ENCODE measurements at places on chromosomes 3 and 15. TPM values are rescaled to one million over a fixed set of nuclear protein-coding genes. Genes with fewer than 3 reads are reported as not detected.

DNA sequence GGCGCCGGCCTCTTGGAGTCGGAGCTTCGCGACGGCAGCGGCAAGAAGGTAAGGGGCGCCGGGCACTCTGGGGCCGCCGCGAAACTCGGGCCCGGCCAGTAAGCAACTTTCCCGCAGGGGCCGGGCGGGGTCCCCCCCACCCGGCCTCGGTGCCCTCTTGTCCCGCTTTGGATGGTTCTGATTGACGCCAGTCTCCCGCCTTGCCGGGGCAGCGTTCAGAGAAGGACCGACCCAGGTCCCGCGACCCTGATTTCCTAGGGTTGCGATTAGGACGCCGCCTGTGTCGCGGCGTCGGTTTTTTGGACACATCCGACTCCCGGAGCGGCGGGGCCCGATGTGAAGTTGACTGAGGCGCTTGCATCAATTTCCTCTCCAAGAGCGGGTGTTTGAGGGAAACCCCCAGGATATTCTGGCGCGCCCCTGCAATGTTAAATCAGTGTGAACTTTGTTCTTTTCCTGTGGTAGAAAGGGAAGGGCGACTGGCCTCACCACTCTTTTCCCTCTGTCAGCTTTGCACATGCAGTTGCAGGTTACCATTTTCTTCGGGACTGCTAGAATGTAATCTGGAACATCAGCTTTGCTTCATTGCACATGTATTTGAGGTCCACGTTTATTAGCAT is 755 bp downstream of the PDE8A start:
- no peak for DNase-seq

- no peak for DNase-seq
Observed at GRCh38 chr3:129034642-129035041, 25.9 kb upstream of the GP9 start.

DNA sequence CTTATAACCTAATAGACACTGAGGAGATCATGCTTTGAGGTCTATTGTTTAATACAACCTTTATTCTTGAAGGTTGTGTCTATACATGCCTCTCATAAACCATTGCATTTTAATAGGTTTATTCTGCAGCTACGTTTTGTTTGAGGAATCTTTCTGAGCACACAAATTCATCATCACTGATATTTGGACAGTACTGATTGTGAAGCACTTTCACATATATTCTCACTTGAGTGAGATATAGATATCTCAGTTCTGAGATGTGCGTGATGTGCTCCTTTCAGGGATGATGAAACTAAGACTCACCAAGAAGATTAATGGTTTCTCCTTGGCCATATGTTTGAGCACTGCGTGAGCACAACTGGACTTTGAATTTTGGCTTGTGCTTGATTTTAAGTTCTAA is 374.4 kb downstream of the LPP start:
- no peak for DNase-seq

DNA sequence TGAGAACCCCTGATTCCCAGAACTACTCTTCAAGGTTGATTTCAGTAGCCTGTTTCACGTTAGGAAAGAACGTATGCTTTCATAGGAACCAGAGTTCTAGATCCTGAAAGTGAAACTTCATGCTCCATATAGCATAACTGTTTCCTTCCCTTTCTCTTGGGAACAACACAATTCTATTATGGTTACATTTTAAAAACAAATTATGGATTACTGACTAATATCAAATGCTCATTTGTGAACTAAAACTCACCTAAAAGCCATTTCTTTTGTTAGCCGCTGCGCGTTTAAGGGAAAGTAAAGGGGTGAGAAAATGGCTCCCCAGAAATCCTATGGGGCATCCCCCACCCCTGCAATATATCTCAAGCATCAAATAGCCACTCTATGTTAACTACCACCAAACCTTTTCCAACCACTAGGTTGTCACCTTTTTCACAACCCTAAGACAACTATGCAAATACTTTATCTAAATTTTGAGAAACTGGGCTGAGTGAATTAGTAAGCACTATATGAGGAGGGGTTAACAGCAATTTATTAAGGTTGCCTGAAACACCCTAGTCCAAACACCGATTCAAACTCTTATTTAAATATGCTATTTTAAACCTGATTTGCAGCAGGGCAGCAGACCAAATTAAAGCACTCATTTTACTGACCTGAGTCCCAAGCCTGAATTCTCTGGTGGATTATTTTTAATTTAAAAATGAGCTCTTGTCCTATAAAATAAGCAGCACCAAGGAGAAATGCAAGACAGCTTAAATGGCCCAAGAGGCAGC is 2.4 kb downstream of the SIAH2 start:
- no peak for DNase-seq

GRCh38 chr15:66629817-66630576 is 64.2 kb upstream of the LCTL start:
- no peak for DNase-seq

DNA sequence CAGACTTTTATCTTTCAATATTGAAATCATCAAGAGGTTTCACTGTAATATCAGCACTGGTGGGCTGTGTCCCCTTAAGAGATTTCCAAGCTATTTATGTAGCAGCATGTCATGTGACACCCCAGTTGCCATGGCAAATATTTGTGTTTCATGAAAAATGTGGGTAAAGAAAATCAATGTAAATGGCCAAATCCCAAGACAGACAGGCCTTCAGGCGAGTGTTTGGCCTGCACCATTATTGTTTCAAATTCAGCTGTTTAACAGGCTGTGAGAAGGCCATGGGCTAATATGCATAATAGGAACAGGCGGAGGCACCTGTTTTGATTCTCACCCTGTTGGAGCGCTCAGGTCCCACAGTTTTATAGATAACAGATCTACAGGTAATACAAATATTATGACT is 104.2 kb downstream of the IQCH start:
- DNase-seq: no peak

DNA sequence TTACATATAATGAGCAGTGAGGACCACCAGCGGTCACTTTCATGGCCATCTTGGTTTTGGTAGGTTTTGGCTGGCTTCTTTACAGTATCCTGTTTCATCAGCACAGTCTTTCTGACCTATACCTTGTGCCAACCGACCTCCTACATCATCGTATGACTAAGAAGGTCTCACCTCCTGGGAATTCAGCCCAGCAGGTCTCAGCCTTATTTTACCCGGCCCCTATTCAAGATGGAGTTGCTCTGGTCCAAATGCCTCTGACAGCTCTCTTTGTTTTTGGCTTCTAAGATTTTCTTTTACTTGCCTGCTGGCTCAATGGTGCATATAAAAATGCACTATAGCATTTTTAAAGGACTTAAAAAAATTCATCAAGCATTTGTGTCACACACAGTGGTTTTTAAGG is 3.2 kb upstream of the MME start:
- no peak for DNase-seq

DNA sequence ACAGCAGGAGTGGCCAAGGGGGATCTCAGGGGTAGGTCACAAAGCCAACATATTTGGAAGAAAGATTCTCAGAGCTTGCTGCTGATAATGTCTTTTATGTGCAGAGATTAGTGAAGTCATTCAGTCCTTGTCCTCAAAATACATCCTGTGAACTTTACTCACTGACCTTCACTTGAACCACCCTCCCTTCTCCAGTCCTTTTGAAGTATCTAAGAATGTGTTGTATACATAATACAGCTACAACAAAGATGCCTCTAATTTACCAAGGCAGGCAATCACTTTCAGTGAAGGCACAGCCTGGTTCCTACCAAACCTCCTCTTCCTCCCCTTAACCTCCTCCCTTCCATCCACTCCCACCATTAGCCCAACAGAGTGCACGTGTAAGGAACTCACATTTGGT is 38.3 kb downstream of the ETV5 start:
- DNase-seq: no peak

DNA sequence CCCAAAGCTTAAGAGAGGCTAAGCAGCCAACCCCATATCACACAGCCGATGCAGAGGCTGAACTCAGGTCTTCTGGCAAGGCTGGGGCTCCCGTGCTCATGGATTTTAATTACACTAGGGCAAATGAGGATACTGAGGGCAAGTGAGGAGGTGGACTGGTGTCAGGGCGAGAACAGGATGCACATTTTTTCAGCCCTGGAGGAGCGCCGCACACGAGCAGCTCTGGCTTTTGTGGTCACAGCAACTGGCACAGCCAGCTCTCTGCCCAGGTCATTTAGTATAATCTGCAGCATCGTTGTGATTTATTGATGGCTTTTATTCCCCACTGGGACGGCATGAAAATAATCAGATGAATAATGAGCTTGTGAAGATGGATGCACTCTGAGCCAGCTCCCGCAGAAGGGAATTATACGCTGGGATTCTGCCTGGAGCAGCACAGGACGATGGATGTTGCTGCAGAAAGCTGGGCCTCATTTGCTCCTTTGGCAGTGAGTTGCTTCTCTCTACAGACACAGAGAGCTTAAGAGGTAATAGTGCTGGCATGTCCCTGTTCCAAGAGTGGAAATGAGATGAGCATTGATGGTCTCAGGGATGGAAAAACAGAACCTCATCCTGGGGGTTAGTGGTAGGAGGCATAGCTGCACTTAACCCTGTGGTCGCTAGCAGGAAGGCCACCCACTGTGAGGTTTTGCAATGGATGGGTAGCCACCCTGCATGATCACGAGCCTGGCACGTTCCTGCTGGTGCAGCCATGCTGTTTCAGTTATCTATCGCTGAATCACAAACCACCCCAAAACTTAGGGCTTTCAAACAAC is 135.4 kb downstream of the UACA start:
- no peak for DNase-seq

GRCh38 chr3:194103983-194104751 is 31.8 kb upstream of the HES1 start:
- DNase-seq: no peak

GRCh38 chr3:27556887-27557286 is 72.7 kb upstream of the SLC4A7 start:
- no peak for DNase-seq

- DNase-seq: no peak
Observed at GRCh38 chr15:42130246-42130986, 26.0 kb downstream of the PLA2G4F start.

The ARRDC4 gene
- 25.8 TPM for total RNA-seq

The FAM81A gene
- 1.2 TPM for total RNA-seq

The FBN1 gene
- total RNA-seq: 38.5 TPM

The ALDH1A3 gene
- total RNA-seq: 44.9 TPM

The SOX2 gene
- not detected for total RNA-seq
